ENCODE measurements at places on chromosomes 3 and 15.

GRCh38 chr3:196138482-196139254 is 56.8 kb upstream of the TFRC start:
- DNase-seq = no peak

DNA sequence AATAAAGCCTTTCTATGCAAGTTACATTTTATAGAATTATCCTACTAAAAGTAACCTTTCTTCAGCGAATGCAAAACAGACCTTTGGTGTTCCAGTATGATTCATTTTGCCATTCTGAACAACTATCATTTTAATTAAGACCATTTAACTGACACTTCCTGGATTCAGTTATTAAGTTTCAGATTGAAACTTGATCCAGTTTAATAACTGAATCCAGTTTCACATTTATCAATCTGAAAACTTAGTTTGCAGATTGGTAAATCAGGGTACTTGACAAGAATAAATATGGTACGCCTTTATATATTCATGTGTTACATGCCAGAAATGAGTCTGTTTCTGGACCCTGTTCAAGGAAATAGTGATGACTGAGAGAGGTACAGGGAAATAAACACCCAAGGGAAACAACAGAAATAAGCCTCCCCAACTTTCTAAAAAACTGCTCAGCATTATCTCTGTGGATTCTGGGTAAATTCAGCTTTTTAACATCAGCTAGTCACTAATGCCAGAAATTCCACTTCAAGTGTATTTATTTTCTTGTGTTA is 23.3 kb upstream of the NFKBIZ start:
- DNase-seq = no peak

DNA sequence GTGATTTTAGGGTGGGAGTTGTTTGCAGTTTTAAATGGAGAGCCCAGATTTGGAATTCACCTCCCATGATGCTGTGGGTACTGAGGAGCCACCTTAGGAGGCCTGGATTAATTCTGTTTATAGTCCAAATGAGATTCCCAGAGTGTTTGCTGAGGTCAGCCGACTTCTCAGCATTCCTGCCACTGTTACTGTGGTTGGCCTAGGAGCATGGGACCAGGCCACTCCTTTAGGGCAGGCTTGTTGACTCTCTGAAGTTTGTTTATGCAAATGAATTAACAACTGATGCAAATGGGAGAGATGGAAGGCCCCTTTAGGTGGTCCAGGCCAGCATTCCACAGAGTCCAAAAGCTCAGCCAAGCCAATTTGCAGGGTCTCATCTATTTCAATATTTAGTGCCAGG is 46.1 kb downstream of the CACNA2D3 start:
- DNase-seq = no peak

DNA sequence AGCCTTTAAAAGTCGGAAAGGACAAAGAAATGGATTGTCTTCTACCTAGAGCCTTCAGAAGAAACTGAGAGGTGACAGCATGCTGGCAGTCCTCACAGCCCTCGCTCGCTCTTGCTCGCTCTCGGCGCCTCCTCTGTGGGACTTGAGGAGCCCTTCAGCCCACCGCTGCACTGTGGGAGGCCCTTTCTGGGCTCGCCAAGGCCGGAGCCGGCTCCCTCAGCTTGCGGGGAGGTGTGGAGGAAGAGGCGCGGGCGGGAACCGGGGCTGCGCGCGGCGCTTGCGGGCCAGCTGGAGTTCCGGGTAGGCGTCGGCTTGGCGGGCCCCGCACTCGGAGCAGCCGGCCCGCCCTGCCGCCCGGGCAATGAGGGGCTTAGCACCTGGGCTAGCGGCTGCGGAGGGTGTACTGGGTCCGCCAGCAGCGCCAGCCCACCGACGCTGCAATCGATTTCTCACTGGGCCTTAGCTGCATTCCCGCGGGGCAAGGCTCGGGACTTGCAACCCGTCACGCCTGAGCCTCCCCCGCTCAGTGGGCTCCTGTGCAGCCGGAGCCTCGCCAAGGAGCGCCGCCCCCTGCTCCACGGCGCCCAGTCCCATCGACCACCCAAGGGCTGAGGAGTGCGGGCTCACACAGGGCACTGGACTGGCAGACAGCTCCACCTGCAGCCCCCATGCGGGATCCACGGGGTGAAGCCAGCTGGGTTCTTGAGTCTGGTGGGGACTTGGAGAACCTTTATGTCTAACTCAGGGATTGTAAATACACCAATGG is 953.8 kb upstream of the GBE1 start:
- DNase-seq = no peak

DNA sequence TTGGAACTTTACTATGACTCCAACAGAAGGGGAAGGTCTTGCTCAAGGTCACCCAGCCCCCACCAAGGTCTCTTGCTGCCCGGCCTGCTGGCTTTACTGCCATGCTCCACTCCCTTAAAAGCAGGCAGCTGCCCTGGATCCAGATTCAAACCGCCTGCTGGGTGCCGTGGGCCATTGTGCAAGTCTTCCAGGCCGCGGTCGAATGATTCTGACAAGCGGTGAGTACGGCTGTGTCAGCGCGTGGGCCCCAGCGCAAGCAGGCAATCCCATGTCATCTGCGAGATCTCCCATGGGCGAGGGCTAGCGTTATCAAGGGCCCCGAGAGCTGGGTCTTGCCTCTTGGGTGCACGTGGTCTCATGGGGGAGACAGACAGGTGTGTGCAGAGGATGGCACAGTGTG is 37.6 kb downstream of the CORO2B start:
- DNase-seq = no peak

DNA sequence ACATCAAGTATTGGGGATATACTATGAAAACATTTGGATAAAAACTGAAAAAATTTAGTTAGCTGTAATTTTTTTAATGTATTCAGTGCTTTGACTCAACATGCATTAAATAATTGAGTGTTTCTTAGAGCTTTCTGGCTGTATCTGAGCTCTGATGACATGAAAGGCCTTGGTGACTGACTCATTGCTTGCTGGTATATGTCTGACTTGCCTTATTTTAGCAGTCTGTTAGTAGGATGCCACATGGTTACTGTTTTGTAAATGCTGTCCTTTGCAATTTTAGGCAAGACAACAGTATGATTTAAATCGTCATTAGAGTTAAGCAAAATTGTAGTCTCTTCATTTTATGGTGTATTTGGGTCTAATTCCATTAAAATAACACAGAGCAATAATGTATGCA is 199.2 kb downstream of the GHSR start:
- no peak for DNase-seq

Measured in NCI-H460 (cell line).